ENCODE measurements at places on chromosomes 5 and 9. TPM values are rescaled to one million over a fixed set of nuclear protein-coding genes. Genes with fewer than 3 reads are reported as not detected.

RNF183 gene
- not detected for total RNA-seq

PCDHGA2 gene
- 0.58 TPM for total RNA-seq

NR2F1 gene
- total RNA-seq = 10.5 TPM

BTNL9 gene
- total RNA-seq = 11.6 TPM

TLR4 gene
- total RNA-seq = 9.3 TPM

DNA sequence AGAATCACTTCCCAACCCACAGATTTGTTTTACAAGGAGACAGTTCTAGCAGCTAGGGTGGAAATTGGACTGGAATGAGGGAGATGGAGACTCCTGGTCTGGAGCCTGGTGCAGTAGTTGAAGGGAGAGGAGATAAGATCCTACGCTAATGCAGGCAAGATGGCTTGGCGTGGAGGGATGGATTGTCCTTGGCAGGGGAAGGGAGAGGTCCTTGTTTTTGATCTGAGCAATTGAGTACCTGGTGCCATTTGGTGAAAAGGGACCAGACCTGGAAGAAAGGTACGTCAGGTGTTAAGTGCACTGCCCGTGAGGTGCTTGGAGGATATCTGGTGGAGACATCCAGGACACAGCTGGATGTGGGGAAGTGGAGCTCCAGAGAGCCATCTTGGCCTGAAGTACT, 35.7 kb downstream of the ANGPTL2 start:
- H3K4me3 ChIP-seq = no peak overlapping the region
- no peaks in the 10 kb centered on the region for H3K4me1 ChIP-seq
- no peak overlapping the region for H3K27ac ChIP-seq
- no peaks in the 10 kb centered on the region for H3K27me3 ChIP-seq

- H3K27me3 ChIP-seq = no peaks in the 10 kb centered on the region
- DNase-seq = no peak
- no peaks in the 10 kb centered on the region for H3K36me3 ChIP-seq
- H3K27ac ChIP-seq = no peak overlapping the region
- no peaks in the 10 kb centered on the region for H3K4me1 ChIP-seq
These were observed 461.3 kb upstream of the RORB start for GRCh38 chr9:74035786-74036185.

DNA sequence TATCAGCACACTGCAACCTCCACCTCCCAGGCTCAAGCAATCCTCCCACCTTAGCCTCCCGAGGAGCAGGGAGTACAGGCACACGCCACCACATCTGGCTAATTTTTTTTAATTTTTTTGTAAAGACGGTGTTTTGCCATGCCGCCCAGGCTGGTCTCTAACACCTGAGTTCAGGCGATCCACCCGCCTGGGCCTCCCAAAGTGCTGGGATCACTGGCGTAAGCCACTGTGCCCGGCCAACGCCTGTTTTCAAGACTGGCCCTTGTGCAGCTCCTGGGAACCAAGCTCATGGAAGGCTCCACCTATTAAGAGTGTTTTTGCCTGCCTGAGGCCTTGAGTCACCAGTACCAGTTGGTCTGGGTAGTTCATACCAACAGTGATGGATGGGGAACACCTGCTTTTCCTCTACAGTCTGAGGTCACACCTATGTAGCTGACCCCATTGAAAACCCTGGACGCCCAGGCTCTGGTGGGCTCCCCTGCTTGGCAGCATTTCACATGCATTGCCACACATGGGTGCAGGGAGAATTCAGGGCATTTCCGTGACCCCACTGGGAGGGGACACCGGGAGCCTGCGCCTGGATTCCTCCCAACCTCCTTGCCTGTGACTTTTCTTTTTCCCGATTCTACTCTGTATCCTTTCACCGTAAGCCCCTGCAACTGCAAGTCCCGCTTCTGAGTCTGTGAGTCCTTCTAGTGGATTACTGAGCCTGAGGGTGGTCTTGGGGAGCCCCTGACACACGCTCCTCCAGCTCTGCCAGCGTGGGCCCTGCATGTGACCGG, 63.5 kb downstream of the ZNF354C start:
- no peaks in the 10 kb centered on the region for H3K27me3 ChIP-seq
- DNase-seq = peak; percentile 26
- H3K36me3 ChIP-seq = no peaks in the 10 kb centered on the region
- no peaks in the 10 kb centered on the region for H3K4me1 ChIP-seq

DNA sequence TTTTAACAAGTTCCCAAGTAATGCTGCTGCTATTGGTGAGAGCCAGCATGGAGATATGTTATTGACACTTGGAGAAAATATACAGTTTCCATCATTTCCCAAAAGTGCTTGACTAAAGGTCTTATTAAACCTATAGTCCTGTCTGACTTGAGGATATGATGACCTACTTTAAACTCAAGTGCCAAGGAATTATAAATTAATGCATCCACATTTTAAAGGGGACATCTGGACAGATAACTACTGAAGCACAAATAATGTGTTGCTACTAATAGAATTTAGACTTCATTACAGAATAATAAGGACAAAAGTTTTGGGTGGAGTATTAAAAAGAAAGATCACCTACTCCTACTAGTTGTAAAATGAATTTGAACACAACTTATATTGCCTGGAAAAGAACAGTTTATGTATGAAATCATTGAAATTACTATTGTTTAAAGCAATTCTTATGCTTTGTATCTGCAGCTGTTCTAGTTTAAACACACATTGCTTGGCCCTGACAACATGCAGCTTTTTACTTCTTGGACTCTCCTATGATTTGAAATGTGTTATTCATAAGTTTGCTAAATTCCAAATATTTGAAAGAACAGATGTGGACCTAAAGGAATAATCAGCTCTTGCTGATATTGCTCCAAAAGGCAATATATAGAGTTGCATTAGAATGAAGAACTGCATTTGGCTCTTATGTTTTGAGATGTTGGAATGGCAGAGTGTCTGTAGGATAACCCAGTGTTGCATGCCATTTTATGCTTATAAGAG, 73.4 kb downstream of the SGCD start:
- DNase-seq = no peak
- H3K4me1 ChIP-seq = no peaks in the 10 kb centered on the region
- H3K27ac ChIP-seq = no peak overlapping the region
- H3K36me3 ChIP-seq = no peaks in the 10 kb centered on the region
- H3K4me3 ChIP-seq = no peak overlapping the region

DNA sequence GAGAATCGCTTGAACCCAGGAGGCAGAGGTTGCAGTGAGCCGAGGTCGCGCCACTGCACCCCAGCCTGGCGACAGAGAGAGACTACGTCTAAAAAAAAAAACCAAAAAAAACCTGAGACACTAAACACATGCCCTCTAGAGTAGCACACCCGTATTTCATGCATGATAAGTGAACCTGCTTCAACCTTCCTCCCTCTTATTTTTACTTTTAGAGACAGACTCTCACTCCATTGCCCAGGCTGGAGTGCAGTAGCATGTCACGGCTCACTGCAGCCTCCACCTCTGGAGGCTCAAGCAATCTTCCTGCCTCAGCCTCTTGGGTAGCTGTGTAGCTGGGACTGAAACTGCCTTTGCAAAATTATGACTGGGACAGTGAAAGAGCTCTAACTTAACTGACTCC, 17.6 kb upstream of the NANS start:
- H3K4me1 ChIP-seq = no peaks in the 10 kb centered on the region
- no peak overlapping the region for H3K27ac ChIP-seq
- no peak overlapping the region for H3K4me3 ChIP-seq
- no peak for DNase-seq
- H3K36me3 ChIP-seq = no peaks in the 10 kb centered on the region

DNA sequence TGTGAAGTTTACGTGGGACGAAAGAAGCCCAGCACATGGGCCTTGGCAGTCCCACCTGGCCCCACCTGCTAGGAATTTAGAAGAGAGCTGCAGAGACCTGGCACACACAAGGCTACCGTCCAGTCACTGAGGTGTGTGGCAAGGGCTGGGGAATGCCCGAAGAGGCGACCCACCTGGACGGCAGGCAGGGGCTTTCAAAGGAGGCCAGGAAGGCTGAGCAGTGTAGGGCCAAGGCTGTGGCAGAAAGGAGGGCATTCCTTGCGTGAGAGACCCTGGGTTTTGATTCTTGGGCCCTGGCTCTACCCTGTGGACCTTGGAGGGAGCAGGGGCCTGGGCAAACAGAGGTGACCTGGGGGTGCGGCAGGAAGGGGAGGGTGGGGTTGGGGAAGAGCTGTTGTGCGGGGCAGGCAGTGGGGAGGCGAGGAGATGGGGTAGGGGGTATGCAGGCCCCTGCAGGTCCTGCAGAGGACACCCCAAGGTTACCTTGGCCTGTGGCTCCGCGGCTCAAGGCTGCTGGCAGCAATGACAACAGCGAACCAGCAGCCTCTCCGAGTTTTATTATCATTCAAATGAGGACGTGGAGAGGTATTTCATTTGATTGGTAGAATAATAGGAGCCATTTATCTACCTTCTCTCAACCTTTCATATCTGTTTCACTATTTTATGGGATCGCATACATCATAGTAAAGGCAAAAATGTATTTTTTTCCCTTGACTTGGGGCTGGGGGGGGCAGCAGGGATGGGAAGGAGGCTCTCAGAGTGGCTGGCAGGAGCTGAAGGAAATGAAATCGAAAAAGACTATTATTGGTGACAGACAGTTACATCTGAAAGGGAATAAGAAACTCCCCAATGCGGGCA, 24.8 kb downstream of the TSPAN17 start:
- H3K4me1 ChIP-seq = no peaks in the 10 kb centered on the region
- H3K4me3 ChIP-seq = no peak overlapping the region
- no peaks in the 10 kb centered on the region for H3K36me3 ChIP-seq
- no peaks in the 10 kb centered on the region for H3K27me3 ChIP-seq
- no peak overlapping the region for H3K27ac ChIP-seq

DNA sequence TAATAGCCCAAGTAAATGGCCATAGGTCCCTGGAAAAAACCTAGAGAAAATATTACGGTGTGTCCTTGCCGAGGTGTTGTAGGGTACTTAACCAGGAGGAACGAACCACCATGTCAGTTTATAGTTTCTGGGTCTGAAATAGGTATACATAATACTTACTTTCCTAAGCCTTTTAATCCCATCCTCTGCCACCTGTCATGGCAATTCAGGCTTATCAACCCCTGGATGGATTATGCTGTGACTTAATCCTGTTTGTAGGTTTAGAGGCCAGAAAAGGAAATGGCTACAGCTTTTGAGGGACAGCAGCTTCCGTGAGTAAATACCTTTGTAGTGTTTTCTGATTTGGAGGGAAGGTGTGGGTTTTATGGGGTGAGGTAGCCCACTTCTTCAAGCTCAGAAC, 89.1 kb upstream of the PTPRD start:
- H3K27me3 ChIP-seq = no peaks in the 10 kb centered on the region
- no peaks in the 10 kb centered on the region for H3K36me3 ChIP-seq
- H3K4me3 ChIP-seq = no peak overlapping the region
- H3K27ac ChIP-seq = no peak overlapping the region
- no peak for DNase-seq
- no peaks in the 10 kb centered on the region for H3K4me1 ChIP-seq

GRCh38 chr9:98318041-98318790, 62.8 kb upstream of the TBC1D2 start:
- H3K36me3 ChIP-seq = no peaks in the 10 kb centered on the region
- no peak overlapping the region for H3K4me3 ChIP-seq
- no peak overlapping the region for H3K27ac ChIP-seq
- no peaks in the 10 kb centered on the region for H3K27me3 ChIP-seq
- peaks cover 12% of the 10 kb centered on the region for H3K4me1 ChIP-seq

GRCh38 chr5:158407824-158408195, 548.9 kb upstream of the CLINT1 start:
- no peaks in the 10 kb centered on the region for H3K4me1 ChIP-seq
- H3K27me3 ChIP-seq = no peaks in the 10 kb centered on the region
- no peak for DNase-seq
- no peak overlapping the region for H3K4me3 ChIP-seq
- H3K36me3 ChIP-seq = no peaks in the 10 kb centered on the region

DNA sequence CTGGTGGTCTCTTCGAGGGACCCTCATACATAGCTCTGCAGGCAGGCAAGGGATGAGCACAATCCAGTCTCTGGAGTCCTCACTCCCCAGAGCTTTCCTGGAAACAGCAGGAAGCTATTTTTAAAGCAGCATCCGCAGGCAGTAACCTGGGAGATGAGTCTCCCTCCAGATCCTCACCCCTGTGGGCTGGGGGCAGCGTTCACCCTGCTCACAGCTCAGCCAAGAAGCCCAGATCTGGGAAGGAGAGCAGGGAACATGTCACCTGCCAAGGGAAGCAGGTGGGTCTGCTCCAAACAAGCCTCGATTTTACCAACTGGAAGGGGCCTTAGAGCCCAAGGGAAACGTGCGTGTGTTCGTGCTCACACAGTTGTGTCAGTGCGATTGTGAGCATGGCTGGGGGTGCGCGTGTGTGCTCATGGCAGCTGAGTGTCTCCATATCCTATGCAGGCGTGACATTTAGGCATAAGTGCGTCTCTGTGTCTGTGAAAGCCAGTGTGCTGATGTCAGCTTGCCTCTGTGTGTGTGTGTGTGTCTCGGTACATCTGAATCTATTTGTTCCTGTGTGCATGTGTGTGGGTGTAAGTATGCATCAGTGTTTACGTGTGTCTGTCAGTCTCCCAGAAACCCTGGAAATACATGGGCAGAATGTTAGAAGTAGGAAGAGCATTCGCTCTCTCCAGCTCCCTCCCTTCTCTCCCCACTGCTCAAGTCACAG, 40.6 kb upstream of the CPLX2 start:
- no peaks in the 10 kb centered on the region for H3K27me3 ChIP-seq
- H3K36me3 ChIP-seq = no peaks in the 10 kb centered on the region

DNA sequence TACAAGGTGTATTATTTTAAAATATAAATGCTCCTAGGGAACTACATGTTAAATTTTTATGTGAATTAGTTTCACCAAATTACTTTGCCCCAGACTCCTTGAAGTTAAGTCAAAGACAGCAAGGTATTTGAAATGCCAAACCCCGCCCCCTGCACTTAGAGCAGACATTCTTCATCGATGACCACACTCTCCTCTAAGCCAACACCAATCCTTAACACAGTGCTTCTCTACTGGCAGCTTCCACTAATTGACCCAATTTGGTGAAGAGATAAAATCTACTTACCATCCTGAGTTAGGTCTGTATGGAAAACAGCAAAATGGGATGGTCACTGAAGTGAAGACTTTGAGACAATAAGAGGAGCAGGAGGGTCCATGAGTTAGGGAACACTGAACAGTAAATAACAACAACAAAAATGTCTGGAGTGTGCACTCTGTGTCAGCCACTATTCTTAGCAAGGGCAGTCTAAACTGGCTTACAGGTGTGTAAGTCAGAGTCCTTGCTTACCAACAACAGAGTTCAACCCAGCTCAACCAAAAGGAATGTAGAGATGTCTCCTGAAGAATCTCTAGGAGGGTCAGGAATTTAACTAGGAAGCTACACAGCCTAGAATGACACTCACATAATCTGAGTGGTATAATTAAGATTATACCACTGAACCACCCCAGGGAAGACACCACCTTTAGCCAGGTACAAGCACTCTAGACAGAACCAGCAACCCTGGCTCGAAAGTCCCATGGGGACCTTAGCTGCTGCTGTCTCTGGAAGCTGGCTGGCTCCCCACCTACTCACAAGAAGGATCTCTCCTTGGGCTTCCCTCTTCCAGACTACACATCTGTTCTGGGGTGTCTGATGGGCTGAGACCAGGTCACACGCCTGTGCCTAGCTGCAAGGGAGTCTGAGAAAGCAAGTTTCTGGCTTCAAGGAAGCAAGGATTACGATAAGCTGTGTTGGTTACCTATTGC, 8.8 kb upstream of the UBE2QL1 start:
- H3K4me3 ChIP-seq = no peak overlapping the region
- no peak for DNase-seq
- no peak overlapping the region for H3K27ac ChIP-seq
- H3K36me3 ChIP-seq = no peaks in the 10 kb centered on the region

- no peaks in the 10 kb centered on the region for H3K36me3 ChIP-seq
- DNase-seq = no peak
- H3K4me3 ChIP-seq = no peak overlapping the region
- H3K4me1 ChIP-seq = no peaks in the 10 kb centered on the region
These were observed 68.2 kb upstream of the TAF1L start for GRCh38 chr9:32703635-32704034.

GRCh38 chr5:123937230-123937629, 425.3 kb downstream of the CSNK1G3 start:
- no peak for DNase-seq
- H3K27ac ChIP-seq = no peak overlapping the region
- no peaks in the 10 kb centered on the region for H3K27me3 ChIP-seq
- no peaks in the 10 kb centered on the region for H3K4me1 ChIP-seq
- no peaks in the 10 kb centered on the region for H3K36me3 ChIP-seq

Data from right lobe of liver (tissue), 6 donors.